Ecto neural progenitor cell (in vitro differentiated cells): ENCODE measurements at places on chromosomes 3 and 15.

- DNase-seq: peak; percentile 76
These were observed 7.1 kb downstream of the CELF6 start for GRCh38 chr15:72312605-72313447.

GRCh38 chr3:12392101-12392878 is 92.0 kb upstream of the TSEN2 start:
- no peak for DNase-seq

- DNase-seq: no peak
These were observed 28.4 kb downstream of the IGF1R start for GRCh38 chr15:98676586-98677270.

- DNase-seq: no peak
These were observed 18.6 kb downstream of the CMTM8 start for GRCh38 chr3:32257042-32257441.

GRCh38 chr3:160928183-160928726 is 172.2 kb downstream of the PPM1L start:
- DNase-seq: no peak

DNA sequence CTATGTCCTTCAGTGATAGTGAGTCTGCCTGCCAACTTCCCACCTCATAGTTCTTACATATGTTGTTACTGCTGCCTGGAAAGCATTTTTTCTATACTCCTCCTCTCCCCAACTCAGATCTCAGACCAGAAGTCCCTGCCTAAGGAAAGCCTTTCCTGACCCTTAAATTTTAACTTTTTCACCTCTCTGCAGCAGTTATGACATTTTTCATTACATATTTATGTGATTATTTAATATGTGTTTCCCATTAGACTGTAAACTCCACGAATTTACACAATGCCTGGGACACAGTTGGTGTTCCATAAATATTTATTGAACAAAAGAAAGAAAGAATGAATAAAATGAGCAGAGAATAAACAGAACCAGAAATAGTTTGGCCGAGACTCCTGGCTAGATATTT is 125.5 kb downstream of the MITF start:
- no peak for DNase-seq

- no peak for DNase-seq
These were observed 1.4 kb downstream of the C3orf22 start for GRCh38 chr3:126557415-126557745.

GRCh38 chr3:40939741-40940130 is 259.6 kb upstream of the CTNNB1 start:
- no peak for DNase-seq

DNA sequence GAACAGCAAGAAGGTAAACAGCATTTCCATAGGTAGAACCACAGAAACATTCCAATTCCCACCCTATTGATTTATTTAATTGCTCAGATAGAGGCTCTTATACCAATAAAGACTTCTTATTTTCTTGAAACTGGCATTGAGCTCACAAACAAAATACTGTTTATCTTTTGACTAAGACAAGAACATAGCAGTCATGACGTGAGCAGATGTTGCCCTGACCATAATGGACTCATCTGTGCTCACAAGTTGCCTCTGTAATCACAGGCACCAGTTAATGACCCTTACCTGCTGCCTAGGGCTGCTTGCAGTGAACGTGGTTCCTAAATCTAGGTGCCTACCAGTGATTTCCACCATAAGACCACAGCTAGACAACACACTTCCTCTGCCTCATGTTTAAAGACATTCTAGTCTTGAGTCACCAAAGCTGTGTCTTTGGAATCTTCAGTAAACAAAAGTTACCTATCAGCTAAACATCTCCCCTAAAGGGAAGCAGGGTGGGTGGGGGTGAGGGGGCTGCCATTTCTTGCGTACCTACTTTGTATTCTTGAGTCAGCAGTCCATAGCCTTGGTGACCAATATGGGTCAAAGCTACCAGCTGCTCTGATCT is 2.1 kb downstream of the FYCO1 start:
- DNase-seq: no peak

GRCh38 chr15:43209059-43209824 is 11.6 kb downstream of the EPB42 start:
- peak; percentile 64 for DNase-seq

- DNase-seq: no peak
These were observed 401.1 kb downstream of the NAALADL2 start for GRCh38 chr3:175260145-175260794.

DNA sequence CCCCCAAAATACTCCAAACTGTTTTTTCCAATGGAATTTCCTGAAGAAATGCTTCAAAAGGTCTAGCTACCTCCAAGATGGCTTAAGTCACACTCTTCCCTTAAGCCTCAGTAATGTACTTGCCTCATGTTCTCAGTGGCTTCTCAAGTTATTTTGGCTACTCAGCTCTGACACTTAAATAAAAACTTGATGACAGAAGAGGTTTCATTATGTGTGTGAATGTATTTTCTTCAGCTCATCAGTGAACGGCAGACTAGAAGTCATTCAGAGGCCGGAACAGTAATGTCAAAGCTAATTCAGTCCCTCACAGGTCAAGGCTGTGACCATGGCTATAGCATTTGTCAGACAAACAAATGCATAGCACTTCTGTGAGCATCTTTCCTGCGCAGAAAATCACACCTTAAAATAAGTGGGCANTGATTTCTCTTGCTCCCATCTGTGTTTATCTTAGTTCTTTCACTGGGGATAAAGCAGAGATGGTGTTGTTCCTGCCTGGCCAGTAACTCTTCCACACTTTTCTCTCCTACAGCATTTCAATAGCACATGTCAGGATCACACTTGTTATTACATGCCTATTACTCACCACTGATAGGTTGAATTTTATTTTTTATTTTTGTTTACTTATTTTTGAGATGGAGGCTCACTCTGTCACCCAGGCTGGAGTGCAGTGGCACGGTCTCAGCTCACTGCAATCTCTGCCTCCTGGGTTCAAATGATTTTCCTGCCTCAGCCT is 68.5 kb upstream of the PLCL2 start:
- no peak for DNase-seq

DNA sequence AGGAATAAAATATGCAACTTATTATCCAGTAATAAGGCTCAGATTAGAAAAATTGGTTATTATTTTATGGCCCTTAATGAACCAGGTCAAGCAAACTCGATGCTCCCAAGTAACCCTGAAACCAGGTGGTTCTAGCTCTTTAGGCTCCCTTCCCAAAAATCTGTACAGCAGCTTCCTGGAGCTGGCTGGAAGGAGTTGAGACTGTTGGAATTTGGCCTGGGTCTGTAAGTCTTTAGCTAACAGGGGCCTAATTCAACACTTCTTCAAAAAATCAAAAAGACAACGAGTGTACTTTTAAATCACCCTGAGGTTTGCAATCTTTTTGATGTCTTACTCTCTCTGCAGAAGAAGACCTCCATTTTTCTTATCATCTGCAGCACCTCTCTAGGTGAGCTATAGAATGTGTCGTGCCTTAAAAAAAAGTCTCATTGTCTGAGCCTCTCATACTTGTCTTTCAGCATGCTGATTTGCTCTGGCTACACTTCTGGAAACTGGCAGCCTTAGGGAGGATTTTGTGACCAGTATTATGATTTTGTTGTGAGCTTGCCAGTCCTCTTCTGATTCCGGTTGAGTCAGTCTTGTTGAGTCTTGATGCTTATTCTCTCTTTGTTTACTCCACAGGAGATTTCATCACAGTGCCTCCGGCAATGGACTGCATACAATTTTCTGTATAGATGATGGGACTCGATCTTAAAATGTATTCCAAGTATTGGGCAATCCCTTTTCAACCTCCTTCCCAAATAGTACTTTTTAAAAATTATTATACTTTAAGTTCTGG is 235.0 kb upstream of the KBTBD8 start:
- no peak for DNase-seq

GRCh38 chr15:99130765-99131440 is 26.0 kb downstream of the SYNM start:
- no peak for DNase-seq

DNA sequence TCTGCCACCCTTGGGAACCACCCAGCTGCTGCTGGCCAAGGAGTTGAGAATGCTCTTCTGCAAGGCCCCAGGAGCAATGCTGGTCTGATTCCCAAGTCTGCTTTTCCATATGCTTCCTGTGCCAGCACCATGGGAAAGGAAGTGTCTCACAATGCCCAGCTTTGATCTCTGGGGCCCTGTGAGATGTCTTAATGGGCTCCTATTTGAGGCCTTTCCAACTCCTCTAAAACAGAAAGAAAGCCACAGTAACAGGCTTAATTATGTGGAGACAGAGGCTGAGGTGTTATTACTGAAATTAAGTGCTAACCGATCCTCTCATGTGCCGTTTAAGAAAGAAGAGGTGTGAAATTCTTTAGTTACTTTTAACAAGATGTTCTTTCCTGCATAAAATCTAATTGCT is 4.5 kb downstream of the EOGT start:
- DNase-seq: no peak

- no peak for DNase-seq
These were observed 11.6 kb downstream of the ADAMTS17 start for GRCh38 chr15:100330221-100330620.

GRCh38 chr15:69343133-69343532 is 44.4 kb downstream of the PAQR5 start:
- DNase-seq: no peak

- no peak for DNase-seq
These were observed 87.1 kb downstream of the RARB start for GRCh38 chr3:25515171-25515570.

DNA sequence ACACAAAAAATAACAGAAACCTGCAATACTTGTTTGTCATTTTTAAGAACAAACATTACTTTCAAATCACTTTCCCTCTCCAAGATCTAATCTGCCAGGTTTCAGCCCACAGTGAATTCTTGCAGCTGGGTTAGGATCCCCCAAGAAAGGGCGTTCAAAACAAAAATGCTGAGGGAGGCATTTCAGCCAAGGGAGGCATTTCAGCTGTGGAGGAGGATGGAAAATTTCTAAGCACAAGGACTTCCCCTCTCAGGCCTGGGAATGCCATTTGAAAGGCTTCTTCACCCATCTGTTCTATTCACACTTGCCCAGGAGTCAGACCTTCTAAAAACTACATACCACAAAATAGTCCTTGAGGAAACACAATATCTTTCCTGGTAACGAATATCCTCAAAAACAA is 69.1 kb downstream of the P3H2 start:
- DNase-seq: no peak

DNA sequence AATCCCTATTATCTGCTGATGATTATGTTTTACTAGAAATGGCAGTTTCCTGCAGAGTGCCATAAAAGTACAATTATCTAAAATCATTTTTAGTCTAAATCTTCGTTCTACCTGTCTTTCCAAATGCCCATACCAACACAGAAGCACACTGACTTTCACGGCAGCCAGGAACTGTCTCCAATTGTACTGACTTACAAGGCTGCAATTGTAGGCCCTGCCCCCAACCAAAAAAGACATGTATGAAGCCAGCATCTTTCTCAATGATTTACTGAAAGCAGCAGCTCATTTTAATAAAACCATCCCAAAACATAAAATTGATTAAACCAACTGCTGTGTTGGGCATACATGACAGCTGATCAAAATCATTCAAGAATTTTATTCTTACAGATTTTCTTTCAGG is 119.0 kb downstream of the TBC1D5 start:
- DNase-seq: no peak

DNA sequence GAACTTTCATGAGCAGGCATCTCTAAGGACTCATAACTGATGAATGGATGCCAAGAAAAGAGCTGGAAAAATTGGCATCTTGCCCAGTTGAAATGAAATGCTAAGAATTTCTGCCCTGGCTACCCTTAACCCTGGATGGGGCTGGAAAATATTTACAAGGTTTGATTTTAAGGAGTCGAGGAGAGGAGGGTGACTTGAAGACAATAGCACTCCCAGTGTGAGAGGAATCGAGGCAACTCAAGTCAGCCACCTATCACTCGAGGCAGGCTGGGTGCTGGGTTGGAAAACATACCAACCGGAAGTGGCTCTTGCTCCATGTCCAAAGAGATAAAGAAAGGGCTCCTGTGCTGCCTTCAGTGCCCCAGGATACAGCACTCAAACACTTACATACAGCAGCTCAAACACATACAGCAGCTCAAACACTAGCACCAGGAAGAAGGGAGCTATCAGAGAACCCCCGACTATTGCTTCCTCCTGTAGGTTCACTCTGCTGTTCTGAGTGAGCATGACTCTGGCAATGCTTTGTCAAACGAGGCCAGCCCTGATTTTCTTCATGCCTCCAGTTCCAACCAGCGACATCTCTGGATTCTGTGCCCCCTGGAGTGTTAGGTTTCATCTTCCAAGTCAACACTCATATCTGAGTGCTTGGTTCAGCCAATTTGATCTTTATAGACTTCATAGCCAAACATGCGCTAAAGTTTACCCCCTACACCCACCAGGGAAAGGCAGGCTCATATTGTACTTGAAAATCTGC is 4.9 kb downstream of the PRICKLE2 start:
- no peak for DNase-seq

DNA sequence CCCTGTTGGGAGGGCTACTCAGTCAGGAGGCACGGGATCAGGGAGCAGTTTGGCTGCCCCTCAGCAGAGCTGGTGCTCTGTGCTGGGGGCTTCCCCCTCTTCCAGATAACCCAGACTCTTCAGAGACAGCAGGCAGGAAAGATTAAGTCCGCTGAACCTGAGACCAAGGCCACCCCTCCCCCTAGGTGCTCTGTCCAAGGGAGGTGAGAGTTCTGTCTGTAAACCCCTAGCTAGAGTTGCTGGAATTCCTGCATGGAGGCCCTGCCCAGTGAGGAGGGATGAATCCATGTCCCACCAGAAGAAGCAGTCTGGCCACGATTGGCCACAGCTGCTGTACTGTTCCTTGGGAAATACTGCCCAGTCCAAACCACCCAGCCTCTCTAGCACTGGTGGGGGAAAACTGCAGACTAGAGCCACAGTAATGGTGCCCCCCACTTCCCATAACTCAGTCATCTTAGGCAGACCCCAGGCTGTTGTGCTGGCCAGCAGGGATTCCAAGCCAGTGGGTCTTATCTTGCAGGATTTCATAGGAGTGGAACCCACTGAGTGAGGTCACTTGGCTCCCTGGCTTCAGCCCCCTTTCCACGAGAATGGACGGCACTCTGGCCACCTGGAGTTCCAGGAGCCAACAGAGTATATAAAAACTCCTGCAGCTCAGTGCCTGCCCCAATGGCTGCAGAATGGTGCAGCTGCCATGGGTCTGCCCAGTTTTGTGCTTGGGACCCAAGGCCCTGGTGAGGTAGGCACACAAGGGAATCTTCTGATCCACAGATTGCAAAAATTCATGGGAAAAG is 42.9 kb downstream of the NPAP1 start:
- DNase-seq: no peak

DNA sequence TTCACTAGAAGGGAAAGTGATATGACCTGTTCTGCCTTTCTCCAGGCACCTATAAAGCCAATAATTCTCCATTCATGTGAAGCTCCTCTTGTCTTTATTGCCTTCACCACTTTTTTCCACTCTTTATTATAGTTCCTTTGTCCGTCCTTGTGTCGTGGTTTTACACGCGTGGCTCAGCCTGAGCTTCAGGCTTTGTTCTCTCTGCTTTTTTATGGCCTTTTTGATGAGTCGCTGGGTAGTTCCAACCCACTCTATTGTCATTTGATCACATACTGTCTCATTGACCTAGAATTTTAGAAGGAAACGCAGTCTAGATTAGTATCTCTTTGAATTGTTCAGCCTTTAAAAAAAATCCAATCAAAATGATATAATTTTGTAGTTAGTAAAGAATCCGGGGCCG is 403.2 kb downstream of the PTPRG start:
- no peak for DNase-seq
